ENCODE measurements at places on chromosomes 3 and 15.

DNA sequence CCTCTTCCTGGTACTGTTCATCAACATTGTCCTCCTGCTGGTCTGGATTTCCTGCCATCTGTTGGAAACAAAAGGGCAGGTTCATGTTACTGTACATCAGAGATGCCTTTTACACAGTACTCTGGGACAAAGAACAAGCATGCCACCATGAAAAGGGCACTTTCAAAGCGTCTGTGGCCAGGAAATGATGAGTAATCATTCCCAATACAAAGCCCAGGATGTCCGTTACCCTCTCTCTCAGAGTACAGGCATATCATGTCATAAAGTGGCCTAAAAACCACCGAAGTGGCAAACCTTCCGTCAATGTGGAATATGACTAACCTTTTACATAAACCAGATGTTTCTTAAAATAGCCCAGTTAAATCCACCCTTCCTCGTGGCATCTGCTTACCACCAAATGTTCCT is 71.2 kb downstream of the GOLIM4 start:
- no peak for DNase-seq

GRCh38 chr3:138937690-138938055 is 9.3 kb downstream of the FOXL2 start:
- DNase-seq: no peak

GRCh38 chr3:8724108-8724752 is 9.4 kb upstream of the CAV3 start:
- no peak for DNase-seq

GRCh38 chr3:73319179-73319769 is 257.8 kb downstream of the EBLN2 start:
- DNase-seq: no peak

DNA sequence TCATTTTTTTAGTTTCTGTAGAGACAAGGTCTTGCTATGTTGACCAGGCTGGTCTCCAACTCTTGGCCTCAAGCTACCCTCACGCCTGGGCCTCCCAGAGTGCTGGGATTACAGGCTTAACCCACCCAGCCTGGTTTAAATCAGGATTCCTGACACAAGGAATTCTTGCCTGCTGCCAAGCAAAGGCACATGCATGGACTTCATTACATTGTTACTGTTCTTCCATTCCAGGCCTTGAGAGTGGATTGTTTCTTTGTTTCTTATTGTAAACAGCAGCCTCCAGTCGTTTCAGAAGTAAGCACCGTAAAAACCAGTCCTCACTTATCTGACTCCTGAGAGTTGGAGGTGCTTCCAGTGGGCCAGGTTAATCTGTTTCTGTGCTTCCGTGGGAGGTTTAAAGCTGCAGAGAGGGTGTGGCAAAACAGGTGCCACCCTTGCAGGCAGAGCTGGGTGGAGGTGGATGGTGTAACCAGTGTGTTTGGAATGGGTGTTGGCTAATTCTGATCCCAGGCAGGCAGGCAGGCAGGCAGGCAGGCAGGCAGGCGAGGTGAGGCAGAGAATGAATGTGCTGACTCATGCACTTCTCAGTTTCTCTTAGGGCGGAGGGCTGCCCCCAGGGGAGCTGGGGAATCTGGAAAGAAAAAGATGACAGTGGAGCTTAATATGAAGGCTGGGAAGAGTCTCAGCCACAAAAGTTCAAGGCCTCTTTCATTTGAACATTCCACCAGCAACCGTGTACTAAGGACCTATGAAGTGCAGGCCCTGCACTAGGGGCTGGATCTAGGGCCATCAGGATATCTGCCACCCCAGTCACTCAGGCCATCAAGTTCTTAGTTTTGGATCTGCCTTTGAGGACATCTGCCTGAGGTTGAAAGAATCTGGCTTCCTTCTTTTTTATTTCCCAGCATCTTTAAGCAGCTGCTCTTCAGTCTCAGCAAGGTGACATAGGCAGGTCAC is 37.0 kb upstream of the CDCP1 start:
- DNase-seq: no peak

GRCh38 chr3:116281313-116282143 is 163.8 kb downstream of the LSAMP start:
- DNase-seq: peak; percentile 25

- no peak for DNase-seq
Measured at GRCh38 chr3:4629095-4630007, 136.2 kb downstream of the ITPR1 start.

- DNase-seq: no peak
Measured at GRCh38 chr3:185082149-185082548, 70.7 kb downstream of the C3orf70 start.

GRCh38 chr3:33942483-33943150 is 144.2 kb downstream of the PDCD6IP start:
- DNase-seq: no peak

GRCh38 chr3:123914829-123915228 is 30.7 kb upstream of the MYLK start:
- no peak for DNase-seq

- no peak for DNase-seq
Measured at GRCh38 chr15:54273928-54274327, 295.7 kb downstream of the UNC13C start.

GRCh38 chr15:31331389-31331788 is 4.8 kb downstream of the KLF13 start:
- DNase-seq: no peak

GRCh38 chr3:158710601-158711000 is 21.7 kb downstream of the RARRES1 start:
- no peak for DNase-seq

DNA sequence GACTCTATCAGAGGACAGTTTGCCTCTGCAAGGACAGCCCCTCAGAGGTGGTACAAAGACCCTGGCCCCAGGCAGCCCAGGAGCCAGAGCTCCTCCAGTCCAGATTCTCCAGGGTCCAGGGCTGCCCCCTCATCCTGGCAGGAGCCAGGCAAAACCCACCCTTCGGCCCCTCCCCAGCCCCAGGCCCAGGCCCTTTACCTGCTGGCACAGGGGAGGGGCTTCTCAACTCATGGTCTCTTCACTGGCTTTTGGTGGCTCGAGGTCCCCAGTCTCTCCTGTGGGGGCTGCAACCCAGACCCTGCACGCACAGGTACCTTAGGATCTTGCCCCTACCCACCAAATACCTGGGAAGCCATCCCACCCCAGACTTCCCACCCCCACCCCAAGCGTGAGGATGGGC is 8.5 kb downstream of the NEIL1 start:
- no peak for DNase-seq

GRCh38 chr3:55720614-55721013 is 233.5 kb upstream of the WNT5A start:
- DNase-seq: no peak

- DNase-seq: no peak
Measured at GRCh38 chr3:137695351-137695750, 68.8 kb upstream of the SOX14 start.

All from NCI-H446 treated with DMSO at 0.1 percent for 48 hours (cell line).